Natural killer cell treated with Interleukin-12 subunit alpha and Interleukin-12 subunit beta and Interleukin-15 and Interleukin-18, amount 100 ng/mL, for 72 hours (primary cell): ENCODE measurements at places on chromosomes 3 and 15. TPM values are rescaled to one million over a fixed set of nuclear protein-coding genes. Genes with fewer than 3 reads are reported as not detected.

DZIP1L gene
- total RNA-seq: not detected

CPNE9 gene
- total RNA-seq: not detected

LNP1 gene
- total RNA-seq: 1.0 TPM

DZIP3 gene
- 10.1 TPM for total RNA-seq

DNA sequence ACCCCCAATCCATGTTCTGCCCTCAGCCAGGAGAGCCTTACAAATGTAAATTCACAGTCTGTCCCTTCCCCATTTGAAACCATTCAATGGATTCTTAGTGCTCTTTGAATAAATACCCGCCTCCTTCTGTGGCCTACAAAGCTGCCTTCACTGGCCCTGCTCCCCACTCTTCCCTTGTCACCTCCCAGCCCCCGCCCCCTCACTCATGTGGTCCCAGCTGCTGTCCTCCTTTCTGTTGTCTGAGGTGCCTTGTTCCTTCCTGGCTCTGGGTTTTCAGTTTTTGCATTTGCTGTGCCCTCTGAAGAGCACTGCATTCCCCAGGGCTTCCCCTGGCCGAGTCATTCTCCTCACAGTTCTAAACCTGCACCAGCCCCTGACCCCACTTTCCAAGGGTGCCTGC lies 3.2 kb downstream of the EFCAB12 start:
- H3K4me3 ChIP-seq: no peak overlapping the region
- H3K36me3 ChIP-seq: peaks cover 4% of the 10 kb centered on the region
- H3K4me1 ChIP-seq: peaks cover 35% of the 10 kb centered on the region
- H3K27me3 ChIP-seq: no peaks in the 10 kb centered on the region
- no peak overlapping the region for H3K27ac ChIP-seq

DNA sequence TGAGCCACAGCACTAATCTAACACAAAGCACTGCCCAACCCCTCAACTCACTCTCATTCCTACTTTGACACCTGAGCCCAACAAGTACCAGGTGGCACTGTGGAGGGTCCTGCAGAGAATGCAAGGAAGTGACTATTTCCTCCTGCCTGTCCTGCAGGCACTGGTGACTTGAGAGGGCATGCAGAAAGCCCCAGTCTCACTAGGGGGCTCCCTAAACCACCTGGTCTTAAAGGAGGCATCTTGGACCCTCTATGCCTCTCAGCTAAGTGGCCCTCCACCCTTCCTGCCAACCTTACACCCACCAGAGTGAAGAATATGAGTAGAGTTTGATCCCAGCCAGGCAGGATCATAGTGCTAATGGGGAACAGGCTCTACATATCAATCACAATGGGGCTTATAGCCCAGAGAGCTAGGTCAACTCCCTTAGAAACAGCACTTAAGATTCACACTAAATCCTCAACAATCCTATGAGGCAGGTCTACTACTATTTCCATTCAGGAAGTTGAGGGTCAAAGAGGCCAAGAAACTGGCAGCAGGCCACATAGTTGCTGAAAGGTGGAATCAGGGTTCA lies 15.2 kb downstream of the TRAIP start:
- no peaks in the 10 kb centered on the region for H3K4me1 ChIP-seq
- no peaks in the 10 kb centered on the region for H3K36me3 ChIP-seq
- no peaks in the 10 kb centered on the region for H3K27me3 ChIP-seq

DNA sequence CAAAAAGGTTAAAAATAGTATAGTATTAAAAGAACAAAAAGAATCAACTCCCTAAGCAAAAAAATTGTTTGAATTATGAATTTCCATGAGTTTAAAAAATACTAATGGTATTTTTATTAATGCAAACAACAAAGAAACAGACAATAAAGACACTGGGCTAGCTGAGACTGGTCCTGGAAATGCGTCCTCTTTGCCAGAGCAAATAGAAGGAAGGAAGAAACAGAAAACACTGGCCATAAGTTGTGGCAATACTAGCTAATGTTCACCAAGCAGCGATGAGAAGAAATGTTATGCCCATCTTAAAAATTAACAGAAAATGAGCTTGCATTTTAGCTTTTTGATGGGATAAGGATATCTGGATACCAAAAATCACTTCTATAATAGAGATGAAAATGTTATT lies 88.6 kb downstream of the TBL1XR1 start:
- H3K27me3 ChIP-seq: no peaks in the 10 kb centered on the region
- DNase-seq: no peak
- H3K36me3 ChIP-seq: no peaks in the 10 kb centered on the region
- no peak overlapping the region for H3K4me3 ChIP-seq

DNA sequence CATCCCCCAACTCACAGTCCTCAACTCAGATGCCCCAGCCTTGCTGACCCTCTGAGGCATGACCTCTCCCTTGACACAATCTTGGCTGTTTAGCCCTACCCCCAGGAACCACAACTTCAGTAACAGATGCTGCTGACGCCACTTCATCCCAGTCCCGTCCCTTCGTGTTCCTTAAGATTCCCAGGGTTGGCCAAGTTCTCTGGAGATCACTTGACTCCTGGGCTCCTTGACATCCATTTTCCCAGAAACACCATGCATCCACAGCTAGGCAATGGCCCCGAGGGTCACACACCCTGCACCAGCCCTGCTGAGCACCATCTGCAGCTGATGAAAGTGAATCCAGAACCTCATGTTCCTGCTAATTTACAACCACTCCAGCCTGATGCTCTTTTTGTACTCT lies 6.9 kb downstream of the RTP2 start:
- no peaks in the 10 kb centered on the region for H3K36me3 ChIP-seq
- no peaks in the 10 kb centered on the region for H3K4me1 ChIP-seq
- H3K27me3 ChIP-seq: peaks cover 28% of the 10 kb centered on the region
- H3K27ac ChIP-seq: no peak overlapping the region
- no peak for DNase-seq
- no peak overlapping the region for H3K4me3 ChIP-seq

DNA sequence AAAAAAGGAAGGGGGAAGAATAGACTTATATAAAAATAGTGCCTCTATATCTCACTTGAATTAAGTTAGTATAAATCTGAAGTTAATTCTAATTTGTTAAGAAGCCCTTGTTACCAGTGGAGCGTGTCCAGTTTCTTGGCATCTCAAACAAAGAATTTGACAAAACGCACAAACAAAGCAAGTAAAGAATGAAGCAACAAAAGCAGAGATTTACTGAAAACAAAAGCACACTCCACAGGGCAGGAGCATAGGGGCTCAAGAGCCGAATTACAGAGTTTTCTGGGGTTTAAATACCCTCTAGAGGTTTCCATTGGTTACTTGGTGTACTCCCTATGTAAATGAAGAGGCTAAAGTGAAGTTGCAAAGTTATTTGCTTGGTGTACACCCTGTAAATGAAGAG lies 34.0 kb upstream of the GK5 start:
- DNase-seq: no peak
- H3K4me1 ChIP-seq: peaks cover 23% of the 10 kb centered on the region
- no peak overlapping the region for H3K27ac ChIP-seq
- no peak overlapping the region for H3K4me3 ChIP-seq

DNA sequence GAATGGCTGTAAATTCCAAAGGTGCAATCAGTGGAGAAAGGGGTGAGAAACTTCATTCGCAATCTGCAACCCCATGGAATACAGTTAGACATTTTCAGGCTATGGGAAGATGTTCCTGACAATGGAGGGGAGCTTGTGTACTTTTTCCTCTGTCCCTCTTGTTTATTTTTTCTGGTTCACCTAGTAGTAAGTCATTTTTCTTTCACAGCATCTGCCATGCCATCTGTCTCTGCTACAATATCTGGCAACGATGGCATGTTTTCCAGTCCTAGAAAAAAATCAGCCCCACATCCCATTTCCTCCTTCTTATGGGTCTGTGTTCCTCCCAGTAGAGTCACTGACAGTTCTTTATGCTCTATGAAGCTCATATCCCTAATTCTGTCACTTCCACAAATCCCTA lies 76.0 kb downstream of the SSR3 start:
- peaks cover 6% of the 10 kb centered on the region for H3K27me3 ChIP-seq
- no peak for DNase-seq
- no peaks in the 10 kb centered on the region for H3K36me3 ChIP-seq
- H3K27ac ChIP-seq: no peak overlapping the region
- H3K4me3 ChIP-seq: no peak overlapping the region

- H3K4me3 ChIP-seq: no peak overlapping the region
- H3K27me3 ChIP-seq: no peaks in the 10 kb centered on the region
Observed at GRCh38 chr3:110542552-110543150, 529.0 kb upstream of the NECTIN3 start.

DNA sequence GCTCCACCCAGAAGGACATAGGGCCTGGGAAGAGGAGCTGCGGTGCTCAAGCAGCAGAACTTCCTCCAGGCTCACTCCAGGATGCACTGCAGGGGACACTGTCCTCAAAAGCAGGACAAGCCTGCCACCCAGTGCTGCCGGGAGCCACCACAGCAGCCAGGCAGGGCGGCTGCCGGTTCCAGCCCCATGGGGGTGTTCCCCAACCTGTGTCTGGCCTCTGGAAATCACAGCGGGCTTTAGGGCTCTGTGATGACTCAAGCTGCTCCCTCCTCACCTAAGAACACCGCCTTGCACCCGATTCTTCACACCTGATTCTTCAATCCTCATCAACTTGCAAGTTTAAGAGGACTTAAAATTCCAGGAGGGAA lies 71.9 kb upstream of the SLC6A11 start:
- peaks cover 4% of the 10 kb centered on the region for H3K4me1 ChIP-seq
- H3K4me3 ChIP-seq: no peak overlapping the region
- no peaks in the 10 kb centered on the region for H3K36me3 ChIP-seq
- peaks cover 26% of the 10 kb centered on the region for H3K27me3 ChIP-seq
- no peak overlapping the region for H3K27ac ChIP-seq

DNA sequence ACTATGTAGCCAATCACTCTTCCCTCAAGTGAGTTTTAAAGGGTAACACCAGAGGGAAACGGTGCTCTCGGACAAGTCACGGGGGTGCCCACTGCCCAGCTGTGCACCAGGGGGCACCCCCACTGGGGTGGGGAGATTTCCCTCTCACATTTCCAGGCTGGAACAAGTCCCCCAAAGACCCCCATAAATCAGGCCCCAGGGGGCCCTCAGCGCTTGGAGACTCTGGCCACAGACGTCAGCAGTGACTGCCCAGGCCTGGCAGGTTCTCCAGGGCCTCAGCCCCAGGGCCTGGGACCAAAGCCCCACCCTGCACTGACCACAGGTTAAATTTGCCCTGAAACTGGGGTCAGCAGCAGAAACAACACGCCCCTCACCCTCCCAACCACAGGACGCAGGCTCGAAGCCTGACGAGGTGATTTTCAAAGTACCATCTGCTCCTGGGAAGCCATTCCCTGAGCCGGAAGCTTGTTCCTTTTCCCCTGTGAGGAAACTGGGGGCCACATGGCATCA lies 17.0 kb downstream of the XXYLT1 start:
- H3K27me3 ChIP-seq: no peaks in the 10 kb centered on the region
- H3K4me1 ChIP-seq: peaks cover 6% of the 10 kb centered on the region
- no peak overlapping the region for H3K4me3 ChIP-seq
- no peaks in the 10 kb centered on the region for H3K36me3 ChIP-seq
- H3K27ac ChIP-seq: no peak overlapping the region

- H3K27me3 ChIP-seq: peaks cover 31% of the 10 kb centered on the region
- H3K36me3 ChIP-seq: no peaks in the 10 kb centered on the region
- no peak overlapping the region for H3K27ac ChIP-seq
- no peak overlapping the region for H3K4me3 ChIP-seq
- no peaks in the 10 kb centered on the region for H3K4me1 ChIP-seq
Observed at GRCh38 chr15:51054535-51054934, 40.2 kb downstream of the TNFAIP8L3 start.

DNA sequence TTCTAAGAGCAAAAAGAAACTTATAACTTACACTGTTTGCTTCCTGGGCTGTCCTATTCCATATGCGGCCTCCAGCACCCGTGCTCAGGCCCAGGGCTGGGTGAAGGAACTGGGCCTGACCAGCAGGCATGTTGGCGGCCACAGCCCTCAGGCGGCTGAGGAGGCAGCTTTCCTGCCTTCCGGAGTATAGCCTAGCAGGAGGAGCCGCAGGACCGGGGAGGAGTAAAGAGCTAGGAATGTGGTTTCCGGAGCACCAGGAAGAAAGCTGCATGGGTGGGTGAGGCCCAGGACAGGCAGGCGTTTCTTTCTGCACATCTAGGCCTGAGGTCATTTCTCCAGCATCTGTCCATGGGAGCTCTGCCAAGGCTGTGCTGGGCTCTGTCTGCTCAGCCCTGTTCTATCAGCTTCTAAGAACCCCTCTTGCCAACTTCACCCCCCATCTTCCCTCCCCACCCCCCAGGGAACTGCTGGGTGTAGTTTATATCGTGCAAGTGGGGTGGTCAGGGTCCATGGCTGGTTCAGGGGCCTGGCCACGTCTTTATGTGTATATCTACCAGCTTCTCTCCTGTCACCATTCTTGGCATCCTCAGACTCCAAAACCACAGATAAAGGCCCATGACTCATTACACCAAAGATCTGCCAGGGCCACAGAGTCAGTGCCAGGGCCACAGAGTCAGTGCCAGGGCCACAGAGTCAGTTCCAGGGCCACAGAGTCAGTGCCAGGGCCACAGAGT lies 7.8 kb upstream of the KIF7 start:
- no peaks in the 10 kb centered on the region for H3K4me1 ChIP-seq
- H3K36me3 ChIP-seq: no peaks in the 10 kb centered on the region
- no peak overlapping the region for H3K4me3 ChIP-seq
- peaks cover 24% of the 10 kb centered on the region for H3K27me3 ChIP-seq

- no peaks in the 10 kb centered on the region for H3K36me3 ChIP-seq
- no peak for DNase-seq
- no peak overlapping the region for H3K27ac ChIP-seq
- no peak overlapping the region for H3K4me3 ChIP-seq
- H3K27me3 ChIP-seq: no peaks in the 10 kb centered on the region
- no peaks in the 10 kb centered on the region for H3K4me1 ChIP-seq
Observed at GRCh38 chr3:155318740-155319139, 25.3 kb upstream of the STRIT1 start.

DNA sequence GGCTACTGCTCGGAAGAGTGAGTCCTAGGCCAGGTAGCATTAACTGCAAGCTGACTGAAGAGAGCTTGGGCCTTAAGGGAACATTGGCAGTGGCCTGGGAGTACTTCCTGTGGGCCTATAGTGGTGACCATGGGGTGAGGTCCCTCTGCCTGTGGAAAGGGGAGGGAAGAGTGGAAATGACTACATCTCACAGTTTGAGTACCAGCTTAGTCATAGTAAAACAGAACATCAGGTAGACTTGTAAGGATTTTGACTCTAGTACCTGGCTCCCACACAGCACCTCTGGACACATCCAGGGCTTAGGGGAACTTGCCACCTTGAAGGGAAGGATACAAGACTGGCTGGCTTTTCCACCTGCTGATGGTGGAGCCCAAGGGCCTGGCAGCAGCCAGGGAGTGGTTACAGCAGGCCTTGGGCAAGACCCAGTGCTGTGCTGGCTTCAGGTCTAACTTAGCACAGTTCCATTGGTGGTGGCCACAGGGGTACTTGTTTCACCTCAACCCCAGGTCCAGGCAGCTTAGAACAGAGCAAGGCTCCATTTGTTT lies 147.8 kb downstream of the SLC9A9 start:
- no peak overlapping the region for H3K27ac ChIP-seq
- no peak for DNase-seq
- no peaks in the 10 kb centered on the region for H3K4me1 ChIP-seq
- no peaks in the 10 kb centered on the region for H3K27me3 ChIP-seq
